Stimulated activated CD4-positive, alpha-beta T cell treated with anti-CD3 and anti-CD28 coated beads, Interleukin-2, amount 100 ng/mL, for 48 hours (primary cell): ENCODE measurements at places on chromosomes 12 and 14.

DNA sequence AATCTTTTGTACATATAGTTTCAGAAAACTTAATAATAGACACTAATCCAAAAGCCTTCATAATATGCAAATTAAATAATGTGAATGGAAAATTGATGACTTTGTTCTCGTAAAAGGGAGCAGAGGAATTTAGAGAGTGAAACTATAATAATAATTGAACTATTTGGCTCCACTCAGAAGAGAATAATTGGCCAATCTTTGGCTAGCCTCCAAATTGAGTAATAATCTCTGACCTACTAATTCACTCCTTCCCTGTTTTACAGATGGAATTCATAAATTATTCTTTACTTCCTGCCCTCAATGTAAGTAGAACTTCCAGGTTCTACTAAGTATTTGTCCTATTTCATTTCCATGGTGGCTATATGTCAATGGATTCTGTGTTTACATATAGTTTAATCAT, 15.8 kb downstream of the TRIM9 start:
- no peak for DNase-seq

GRCh38 chr12:6826125-6826733, 2.0 kb upstream of the P3H3 start:
- no peak for DNase-seq

- no peak for DNase-seq
Measured at GRCh38 chr12:80230068-80230467, 130.7 kb downstream of the OTOGL start.

DNA sequence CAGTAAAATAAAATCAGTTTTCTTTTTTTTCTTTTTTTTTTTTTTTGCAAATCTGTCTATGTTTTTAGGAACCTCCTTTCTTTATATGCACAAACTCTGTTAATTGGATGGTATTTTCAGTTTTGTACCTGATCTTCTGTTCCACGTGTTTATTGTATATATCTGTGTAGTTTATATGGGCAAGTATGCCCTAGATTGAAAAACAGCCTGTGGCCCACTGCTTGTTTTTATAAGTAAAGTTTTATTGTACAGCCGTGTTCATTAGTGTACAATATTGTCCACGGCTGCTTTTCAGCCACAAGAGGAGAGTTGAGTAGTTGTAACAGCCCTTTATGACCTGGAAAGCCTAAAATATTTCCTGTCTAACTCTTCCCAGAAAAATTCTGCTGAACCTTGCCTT, 18.7 kb upstream of the MYO1H start:
- no peak for DNase-seq

DNA sequence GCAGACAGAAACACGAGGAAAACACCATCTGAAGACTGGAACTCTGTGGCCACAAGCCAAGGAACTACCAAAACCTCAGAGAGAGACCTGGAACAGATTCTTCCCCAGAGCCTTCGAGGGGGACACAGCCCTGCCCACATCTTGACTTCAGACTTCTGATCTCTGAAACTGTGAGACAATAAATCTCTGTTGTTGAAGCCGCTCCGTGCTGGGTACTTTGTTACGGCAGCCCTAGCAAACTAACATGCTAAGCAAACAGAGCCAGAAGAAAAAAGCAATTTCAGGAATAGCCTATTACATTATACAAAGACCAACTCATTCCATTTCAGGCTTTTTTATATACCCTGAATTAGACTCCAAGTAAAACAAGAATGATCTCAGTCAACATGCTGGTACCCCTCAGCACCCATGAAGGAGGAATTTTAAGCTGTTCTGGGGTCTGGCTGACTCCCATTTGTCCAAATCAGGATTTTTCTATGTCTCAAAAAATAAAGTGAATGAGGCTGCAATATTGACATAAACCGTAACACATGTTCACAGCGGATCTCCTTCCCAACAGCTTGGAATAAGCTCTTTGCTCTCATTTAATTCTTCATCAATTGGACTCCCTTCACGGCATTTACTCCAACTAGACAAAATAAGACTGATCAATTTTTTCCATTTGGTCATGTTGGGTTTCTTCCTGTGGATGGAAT, 190.1 kb downstream of the FOXN3 start:
- DNase-seq, result no peak
